ENCODE measurements at places on chromosomes 11 and 22. TPM values are rescaled to one million over a fixed set of nuclear protein-coding genes. Genes with fewer than 3 reads are reported as not detected.
A peak's percentile ranks its signal among the peaks of the same experiment; 100 is the strongest.

GRCh38 chr11:102318469-102318868, 1.2 kb downstream of the BIRC3 start:
- no peak for DNase-seq

The APLNR gene
- total RNA-seq: 0.54 TPM

The C11orf16 gene
- total RNA-seq: not detected

The MN1 gene
- 6.4 TPM for total RNA-seq

DNA sequence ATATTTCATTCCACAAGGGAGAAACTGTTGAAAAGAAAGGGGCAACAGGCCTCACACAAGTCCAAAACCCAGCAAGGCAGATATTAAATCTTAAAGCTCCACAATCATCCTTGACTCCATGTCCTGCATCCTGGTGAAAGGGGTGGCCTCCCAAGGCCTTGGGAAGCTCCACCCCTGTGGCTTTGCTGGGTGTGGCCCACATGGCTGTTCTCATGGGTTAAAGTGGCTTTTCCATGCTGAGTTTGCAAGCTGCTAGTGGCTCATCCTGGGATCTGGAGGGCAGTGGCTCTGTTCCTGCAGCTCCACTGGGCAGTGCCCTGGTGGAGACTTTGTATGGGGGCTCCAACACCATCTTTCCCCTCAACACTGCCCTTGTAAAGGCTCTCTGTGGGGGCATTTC, 106.4 kb downstream of the CTNND1 start:
- no peak for DNase-seq

DNA sequence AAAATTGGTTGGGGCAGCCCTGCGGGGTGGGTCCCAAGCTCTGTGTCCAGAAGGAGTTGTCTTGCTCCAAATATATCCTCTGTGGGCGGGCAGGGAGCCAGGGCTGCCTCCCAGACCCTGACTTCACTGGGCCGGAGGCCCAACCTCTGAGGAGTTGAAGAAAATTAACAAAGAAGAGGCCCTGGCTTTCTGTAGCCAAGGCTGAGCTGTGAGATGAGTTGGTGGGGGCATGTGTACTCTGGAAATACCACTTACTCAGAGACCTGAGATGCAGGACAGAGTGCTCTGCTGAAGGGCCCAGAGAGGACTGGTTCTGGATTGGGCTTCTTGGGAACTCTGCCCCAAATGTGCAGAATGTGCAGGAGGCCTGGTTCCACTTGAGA, 96.3 kb downstream of the SWAP70 start:
- DNase-seq: peak; percentile 97

- no peak for DNase-seq
These were observed 5.2 kb upstream of the OAF start for GRCh38 chr11:120205596-120206161.
